ENCODE measurements at places on chromosomes 13 and 19.

DNA sequence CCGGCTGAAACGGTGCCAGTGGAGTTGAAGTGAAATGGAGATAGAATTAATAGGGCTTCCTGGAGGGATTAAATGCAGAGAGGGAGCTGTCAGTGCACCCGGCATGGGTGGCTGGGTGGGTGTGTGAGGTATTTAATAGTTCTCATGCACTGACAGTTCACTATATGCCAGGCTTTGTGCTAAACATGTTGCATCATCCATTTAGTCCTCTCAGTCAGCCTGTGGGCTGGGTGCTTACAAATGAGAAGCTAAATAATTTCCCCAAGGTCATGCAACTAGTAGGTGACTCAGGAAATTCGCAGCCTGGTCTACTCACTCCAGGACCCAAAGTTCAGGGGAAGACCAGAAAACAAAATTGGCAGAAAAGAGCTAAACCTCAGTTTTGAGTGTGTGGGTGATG is 63.5 kb upstream of the SPATA13 start:
- no peak for DNase-seq

GRCh38 chr19:48970923-48971395 is 5.8 kb downstream of the FTL start:
- no peak for DNase-seq

GRCh38 chr19:20662421-20663105 is 1.2 kb upstream of the ZNF626 start:
- DNase-seq, result no peak

DNA sequence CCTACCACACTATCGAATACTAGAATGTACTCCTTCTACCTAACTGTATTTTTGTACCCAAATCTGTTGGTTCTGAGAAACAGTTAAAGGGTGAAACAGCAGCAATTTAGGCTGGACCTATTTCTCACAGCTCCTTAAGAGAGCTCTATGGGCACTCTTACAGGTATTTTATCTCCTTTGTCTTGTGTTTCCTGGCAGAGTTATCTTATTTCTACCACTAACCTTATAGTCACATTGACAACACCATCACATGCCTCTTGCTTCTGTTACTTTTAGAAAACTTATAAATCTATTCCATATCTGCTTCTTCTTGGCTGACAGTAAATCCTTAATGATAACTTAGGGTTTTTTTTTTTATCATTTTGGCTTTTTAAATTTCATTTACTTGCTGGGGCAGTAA is 130.7 kb downstream of the MYO16 start:
- DNase-seq, result no peak

GRCh38 chr19:58450856-58451357 is 515 bp upstream of the ZNF324B start:
- no peak for DNase-seq

- DNase-seq, result no peak
Observed at GRCh38 chr13:54657588-54657987, 1629.0 kb downstream of the OLFM4 start.

DNA sequence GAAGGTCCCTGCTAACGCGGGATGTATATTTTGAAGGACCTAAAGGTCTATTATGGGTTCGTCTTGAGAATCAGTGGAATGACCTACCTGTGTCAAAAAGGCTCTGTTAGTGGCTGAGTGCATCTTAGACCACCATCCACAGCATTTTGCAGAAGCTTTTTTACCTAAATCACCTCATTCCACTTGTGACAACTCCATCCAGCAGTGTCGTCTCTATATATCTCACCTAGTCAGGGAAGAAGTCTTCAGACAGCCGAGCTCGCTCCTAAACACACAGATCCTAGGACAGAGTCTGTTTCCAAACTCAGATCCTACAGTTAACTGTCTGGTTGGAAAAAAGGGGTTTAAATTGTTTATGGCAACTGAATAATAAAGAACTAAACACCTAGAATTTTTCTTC is 33.7 kb downstream of the COL4A1 start:
- DNase-seq, result no peak

Data from cerebellar nuclear complex (tissue), 1 donor.